A549 treated with Mapracorat at 1 μM for 4 hours (cell line): ENCODE measurements at places on chromosomes 12 and 14. TPM values are rescaled to one million over a fixed set of nuclear protein-coding genes. Genes with fewer than 3 reads are reported as not detected.

Gene TRIM9
- 8.0 to 13.7 TPM (median 12.5 TPM) in 5 replicates for total RNA-seq

Gene CDK4
- total RNA-seq: 237 to 273 TPM (median 248 TPM) in 5 replicates

Gene ADCY4
- total RNA-seq: not detected in 5 replicates

Gene SIX6
- not detected in 5 replicates for total RNA-seq

Gene RTL1
- total RNA-seq: 0.15 to 0.33 TPM (median 0.24 TPM) in 5 replicates

Gene RNASE7
- total RNA-seq: not detected in 5 replicates

Gene CEBPE
- not detected in 5 replicates for total RNA-seq

Gene KRT5
- 0.26 to 0.79 TPM (median 0.62 TPM) in 5 replicates for total RNA-seq

Gene HOXC6
- 3.4 to 5.5 TPM (median 5.1 TPM) in 5 replicates for total RNA-seq

Gene PIK3C2G
- total RNA-seq: not detected in 5 replicates

Gene CLEC1B
- not detected in 5 replicates for total RNA-seq

Gene PLCZ1
- not detected in 5 replicates for total RNA-seq

Gene ZBTB39
- 4.4 to 6.0 TPM (median 5.4 TPM) in 5 replicates for total RNA-seq

Gene PCBP2
- 590 to 639 TPM (median 617 TPM) in 5 replicates for total RNA-seq

Gene ZDHHC22
- total RNA-seq: 0.18 to 0.33 TPM (median 0.21 TPM) in 5 replicates

Gene CLEC12A
- not detected in 5 replicates for total RNA-seq

Gene PAPLN
- 5.4 to 6.5 TPM (median 6.1 TPM) in 5 replicates for total RNA-seq

Gene ATF1
- 37.6 to 47.3 TPM (median 44.6 TPM) in 5 replicates for total RNA-seq

Gene BCDIN3D
- total RNA-seq: 3.7 to 4.3 TPM (median 4.0 TPM) in 5 replicates

Gene SLCO1C1
- 0.12 TPM in 1 of 5 replicates, not detected in the others for total RNA-seq

Gene DGKA
- 15.1 to 23.2 TPM (median 21.5 TPM) in 5 replicates for total RNA-seq

Gene OTUB2
- 2.5 to 3.6 TPM (median 3.0 TPM) in 5 replicates for total RNA-seq

Gene PTPRR
- total RNA-seq: 0.20 to 0.43 TPM (median 0.32 TPM) in 5 replicates

Gene SLC39A5
- not detected in 5 replicates for total RNA-seq

Gene UBR7
- total RNA-seq: 23.5 to 29.0 TPM (median 26.1 TPM) in 5 replicates

Gene SERPINA6
- total RNA-seq: 0.81 to 1.6 TPM (median 0.88 TPM) in 5 replicates

Gene PTPN6
- 7.9 to 13.5 TPM (median 11.7 TPM) in 5 replicates for total RNA-seq

Gene HOXC13
- total RNA-seq: 18.5 to 27.6 TPM (median 21.5 TPM) in 5 replicates

Gene TAS2R31
- total RNA-seq: 0.17 to 0.27 TPM in 2 of 5 replicates, not detected in the others
